ENCODE measurements at places on chromosomes 1 and 21.

DNA sequence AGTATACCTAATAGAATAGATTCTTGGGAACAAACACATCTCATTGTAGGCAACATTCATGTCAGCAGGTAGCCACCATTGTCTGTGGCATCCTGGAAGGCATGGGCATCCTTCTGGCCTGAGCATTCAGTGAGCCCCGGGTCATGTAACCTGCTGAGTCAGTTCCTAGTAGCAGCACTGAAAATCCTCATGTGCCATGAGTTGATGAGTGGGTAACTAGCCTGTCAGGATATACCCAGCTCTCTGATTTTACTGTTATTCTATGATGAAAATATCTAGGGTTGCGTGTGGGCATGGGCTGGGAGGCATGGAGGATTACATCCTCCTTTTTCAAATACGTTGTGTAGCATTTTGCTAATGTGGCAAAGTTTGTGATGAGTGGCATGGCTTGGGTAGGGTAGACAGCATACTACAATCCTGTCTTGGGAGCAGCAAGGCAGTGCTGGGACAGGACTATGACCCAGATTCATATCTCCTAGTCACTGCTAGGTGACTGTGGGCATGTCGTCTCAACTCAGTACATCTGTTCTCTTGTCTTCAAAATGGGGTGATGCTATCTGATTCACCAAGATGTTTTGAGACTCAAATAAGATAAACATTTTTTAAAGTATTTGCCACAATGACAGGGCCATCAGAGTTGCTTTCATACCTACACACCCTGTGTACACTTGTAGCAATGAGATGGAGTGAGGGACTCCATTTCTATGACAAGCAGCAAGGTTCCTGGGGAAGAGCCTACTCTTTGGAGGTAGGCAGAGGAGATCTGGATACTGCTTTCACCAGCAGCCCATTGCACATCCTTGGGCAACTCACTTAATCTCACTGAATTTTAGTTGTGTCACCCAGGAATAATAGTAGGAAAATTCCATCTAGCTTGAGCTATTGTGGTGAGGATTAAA is 62.5 kb downstream of the CD58 start:
- no peak for DNase-seq

GRCh38 chr1:83854456-83854855 is 144.5 kb downstream of the TTLL7 start:
- DNase-seq: no peak

DNA sequence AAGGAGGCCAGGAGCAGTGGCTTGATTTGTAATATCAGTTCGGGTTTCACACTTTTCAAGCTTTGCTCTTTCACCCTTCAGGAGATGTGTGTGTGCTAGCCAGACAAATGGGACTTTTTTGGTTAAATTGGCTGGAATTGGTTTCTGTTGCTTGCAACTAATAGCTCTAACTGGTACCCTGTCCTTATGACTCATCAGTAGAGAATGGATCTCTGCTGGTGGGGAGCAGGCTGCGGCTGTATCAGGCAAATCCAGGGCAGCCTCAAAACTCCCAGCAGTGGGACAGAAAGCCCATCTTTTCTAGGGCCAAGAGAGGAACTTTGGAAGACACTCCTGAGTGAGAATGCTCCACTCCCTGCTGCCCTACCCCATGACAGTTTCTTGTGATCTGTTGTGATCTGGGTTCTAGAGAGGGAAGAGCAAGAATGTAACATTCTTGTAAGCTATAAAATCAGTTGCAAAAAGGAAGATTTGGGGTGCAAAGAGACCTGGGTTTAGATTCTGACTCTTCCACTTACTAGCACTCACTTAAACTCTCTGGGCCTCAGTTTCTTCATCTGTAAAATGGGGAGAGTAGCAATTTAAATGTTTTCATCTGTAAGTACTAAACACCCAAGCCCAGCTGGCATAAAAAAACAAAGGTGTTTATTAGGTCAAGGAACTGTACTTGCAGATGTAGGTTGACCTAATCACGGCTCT is 257.0 kb upstream of the TMEM51 start:
- no peak for DNase-seq

- no peak for DNase-seq
Measured at GRCh38 chr1:57489358-57490036, 65.6 kb upstream of the DAB1 start.

DNA sequence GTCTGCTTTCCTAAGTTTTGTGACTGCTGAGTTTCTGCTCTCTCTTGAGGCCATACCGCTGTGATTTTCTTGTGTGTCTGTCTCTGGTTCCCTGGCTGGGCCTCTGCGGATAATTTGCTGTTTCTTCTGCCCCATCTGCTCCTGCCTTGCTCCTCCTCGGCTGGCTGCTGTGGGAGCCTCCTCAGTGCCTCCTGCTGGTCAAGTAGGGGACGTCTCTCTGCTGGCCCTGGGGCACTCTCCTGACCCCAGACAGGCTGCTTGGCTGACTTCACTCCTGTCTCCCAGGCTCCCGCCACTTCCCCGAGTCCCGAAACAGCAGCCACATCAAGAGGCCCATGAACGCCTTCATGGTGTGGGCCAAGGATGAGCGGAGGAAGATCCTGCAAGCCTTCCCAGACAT is 28.5 kb downstream of the ETNK2 start:
- DNase-seq: no peak

Measured in memory B cell (primary cell).